Effector memory CD8-positive, alpha-beta T cell (primary cell): ENCODE measurements at places on chromosomes 11 and 22.

GRCh38 chr11:8099291-8099899 lies 18.4 kb downstream of the TUB start:
- H3K4me1 ChIP-seq, result no peaks in the 10 kb centered on the region
- H3K27ac ChIP-seq, result no peak overlapping the region
- H3K36me3 ChIP-seq, result no peaks in the 10 kb centered on the region

GRCh38 chr22:32204040-32204855 lies 625 bp downstream of the RFPL2 start:
- no peak for DNase-seq
- H3K36me3 ChIP-seq, result no peaks in the 10 kb centered on the region
- peak overlapping the region; percentile 76 for H3K4me3 ChIP-seq
- no peak overlapping the region for H3K27ac ChIP-seq
- H3K4me1 ChIP-seq, result peaks cover 41% of the 10 kb centered on the region

DNA sequence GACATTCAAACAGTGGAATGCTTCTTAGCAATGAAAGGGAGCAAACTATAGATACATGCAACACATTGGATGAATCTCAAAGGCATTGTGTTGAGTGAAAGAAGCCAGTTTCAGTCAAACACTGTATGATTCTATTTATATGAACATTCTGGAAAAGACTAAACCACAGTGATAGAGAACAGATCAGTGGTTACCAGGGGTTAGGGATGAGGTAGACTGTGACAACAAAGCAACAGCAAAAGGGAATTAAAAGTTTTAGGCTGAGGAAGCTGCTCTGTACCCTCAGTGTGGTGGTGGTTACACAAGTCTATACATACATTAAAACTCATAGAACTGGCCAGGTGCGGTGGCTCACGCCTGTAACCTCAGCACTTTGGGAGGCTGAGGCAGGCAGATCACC lies 23.0 kb downstream of the FDX1 start:
- H3K27ac ChIP-seq, result no peak overlapping the region
- peaks cover 57% of the 10 kb centered on the region for H3K4me1 ChIP-seq
- no peaks in the 10 kb centered on the region for H3K27me3 ChIP-seq
- no peak for DNase-seq
- H3K4me3 ChIP-seq, result no peak overlapping the region

DNA sequence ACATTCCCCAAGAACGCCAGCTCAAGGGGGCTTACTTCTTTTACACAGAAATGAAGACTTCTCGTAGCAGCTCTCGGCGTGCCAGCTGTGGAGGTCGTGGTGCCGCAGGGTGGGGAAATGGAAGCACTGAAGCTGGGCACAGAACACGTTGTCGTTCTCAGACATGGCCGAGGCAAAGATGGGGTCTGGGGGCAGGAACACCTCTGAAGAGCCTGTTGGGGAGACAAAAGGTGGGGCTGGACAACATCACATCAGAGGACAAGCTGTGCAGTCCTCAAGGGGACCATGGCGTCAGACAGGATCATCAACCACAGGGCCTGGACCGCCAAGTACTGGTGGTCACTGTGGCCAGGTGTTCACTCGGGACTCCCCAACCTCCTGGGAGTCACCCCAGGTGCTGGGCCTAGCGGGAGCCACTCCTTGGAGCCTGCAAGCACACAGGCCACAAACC lies 65.2 kb downstream of the DGCR2 start:
- H3K36me3 ChIP-seq, result peaks cover 47% of the 10 kb centered on the region
- peaks cover 33% of the 10 kb centered on the region for H3K4me1 ChIP-seq
- no peak overlapping the region for H3K4me3 ChIP-seq
- DNase-seq, result no peak
- peak overlapping the region; percentile 60 for H3K27ac ChIP-seq
- no peaks in the 10 kb centered on the region for H3K27me3 ChIP-seq

DNA sequence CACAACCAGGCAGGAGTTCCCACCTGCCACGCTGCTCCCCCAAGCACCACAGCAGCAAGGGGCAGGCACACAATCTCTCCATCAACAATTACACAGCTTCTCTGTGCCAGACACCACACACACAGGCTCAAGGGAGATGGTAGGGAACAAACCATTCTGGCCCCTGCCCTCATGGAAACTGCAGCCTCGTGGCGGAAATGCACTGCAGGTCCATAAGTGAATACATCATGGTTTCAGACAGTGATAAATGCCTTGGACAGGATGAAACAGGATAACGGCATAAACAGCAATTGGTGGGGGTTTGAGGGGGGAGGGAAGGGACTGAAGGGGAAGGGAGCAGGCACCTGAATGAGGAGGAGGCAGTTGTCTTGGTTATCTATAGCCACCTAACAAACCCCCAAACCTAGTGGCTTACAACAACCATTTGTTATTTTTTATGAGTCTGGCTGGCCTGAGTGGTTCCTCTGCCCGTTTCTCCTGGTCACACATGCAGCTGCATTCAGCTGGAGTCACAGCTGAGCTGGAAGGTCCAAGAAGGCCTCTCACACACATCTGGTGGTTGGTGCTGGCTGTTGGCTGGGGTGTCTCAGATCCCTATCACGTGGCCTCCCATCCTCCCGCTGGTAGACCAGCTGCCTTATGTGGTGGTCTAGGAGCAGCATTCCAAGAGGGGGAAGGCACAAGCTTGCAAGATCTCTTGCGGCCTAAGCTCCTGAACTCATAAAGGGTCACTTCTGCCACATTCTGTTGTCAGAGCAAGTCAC lies 15.0 kb upstream of the YWHAH start:
- no peak for DNase-seq
- no peaks in the 10 kb centered on the region for H3K4me1 ChIP-seq
- H3K4me3 ChIP-seq, result no peak overlapping the region
- peaks cover 7% of the 10 kb centered on the region for H3K36me3 ChIP-seq
- peaks cover 47% of the 10 kb centered on the region for H3K27me3 ChIP-seq
